Stimulated activated CD8-positive, alpha-beta memory T cell treated with anti-CD3 and anti-CD28 coated beads, Interleukin-4, amount 100 ng/mL, for 4 hours (primary cell): ENCODE measurements at places on chromosomes 3 and 15.

- DNase-seq = no peak
These were observed 74.5 kb upstream of the BLM start for GRCh38 chr15:90642464-90643300.

DNA sequence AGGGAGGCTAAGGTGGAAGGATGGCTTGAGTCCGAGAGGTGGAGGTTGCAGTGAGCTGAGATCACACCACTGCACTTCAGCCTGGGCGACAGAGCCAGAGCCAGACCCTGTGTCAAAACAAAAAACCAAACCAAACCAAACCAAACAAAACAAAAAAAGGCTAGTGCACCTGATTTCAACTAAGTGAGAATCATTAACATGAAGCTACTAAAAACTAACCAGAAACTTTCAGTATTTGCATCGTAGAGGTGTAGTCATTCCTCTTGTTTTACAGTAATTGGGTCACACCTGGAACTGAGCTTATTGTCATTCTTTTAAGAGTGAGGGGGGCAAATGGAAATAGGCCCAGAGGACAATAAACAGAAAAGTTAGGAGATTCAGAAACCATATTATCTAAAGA is 58.5 kb downstream of the ST6GAL1 start:
- no peak for DNase-seq

DNA sequence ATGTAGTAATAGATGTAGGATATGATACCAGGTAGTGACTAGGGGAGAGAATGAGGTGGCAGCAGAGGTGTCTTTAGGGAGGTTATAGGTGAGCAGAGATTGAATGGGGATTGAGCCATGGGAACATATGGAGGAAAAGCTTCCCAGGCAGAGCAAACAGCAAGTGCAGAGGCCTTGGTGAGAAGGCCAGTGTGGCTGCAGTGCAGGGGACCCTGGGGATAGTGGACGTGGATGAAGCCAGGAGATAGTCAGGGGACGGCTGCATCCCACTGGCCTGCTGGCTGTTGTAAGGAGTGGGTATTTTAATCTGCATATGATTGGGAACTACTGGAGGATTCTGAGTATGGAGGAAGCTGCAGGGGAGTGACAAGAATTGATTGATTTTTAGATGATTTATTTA is 62.7 kb upstream of the TRAK1 start:
- no peak for DNase-seq

DNA sequence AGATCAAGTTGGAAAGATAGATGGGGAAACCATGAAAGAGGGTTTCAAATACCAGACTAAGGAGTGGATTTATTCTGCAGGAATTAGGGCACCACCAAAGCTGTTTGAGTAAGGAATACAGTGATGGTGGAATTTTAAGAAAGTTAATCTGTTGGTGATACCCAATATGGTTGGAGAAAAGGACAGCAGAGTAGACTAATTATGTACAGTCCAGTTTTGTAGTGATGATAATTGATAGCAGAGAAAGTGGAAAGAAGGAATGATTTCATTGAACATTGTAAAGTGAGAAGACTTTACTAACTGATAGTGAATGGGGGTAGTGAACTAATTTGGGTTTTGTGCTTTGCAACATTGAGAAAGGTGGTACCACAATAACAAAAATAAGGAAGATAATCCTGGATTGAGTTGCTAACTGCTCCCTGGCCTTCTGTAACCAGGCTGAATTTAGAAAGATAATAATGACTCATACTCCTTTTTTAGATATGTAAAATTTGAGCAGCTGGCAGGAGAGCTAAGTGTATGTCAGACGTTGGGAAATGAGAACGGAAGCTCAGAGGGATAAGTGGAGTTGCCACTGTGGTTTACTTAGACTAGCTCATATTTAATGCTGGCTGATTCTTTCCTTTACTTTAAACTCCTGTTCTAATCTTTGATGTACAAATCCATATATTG is 16.9 kb downstream of the TCAIM start:
- no peak for DNase-seq

DNA sequence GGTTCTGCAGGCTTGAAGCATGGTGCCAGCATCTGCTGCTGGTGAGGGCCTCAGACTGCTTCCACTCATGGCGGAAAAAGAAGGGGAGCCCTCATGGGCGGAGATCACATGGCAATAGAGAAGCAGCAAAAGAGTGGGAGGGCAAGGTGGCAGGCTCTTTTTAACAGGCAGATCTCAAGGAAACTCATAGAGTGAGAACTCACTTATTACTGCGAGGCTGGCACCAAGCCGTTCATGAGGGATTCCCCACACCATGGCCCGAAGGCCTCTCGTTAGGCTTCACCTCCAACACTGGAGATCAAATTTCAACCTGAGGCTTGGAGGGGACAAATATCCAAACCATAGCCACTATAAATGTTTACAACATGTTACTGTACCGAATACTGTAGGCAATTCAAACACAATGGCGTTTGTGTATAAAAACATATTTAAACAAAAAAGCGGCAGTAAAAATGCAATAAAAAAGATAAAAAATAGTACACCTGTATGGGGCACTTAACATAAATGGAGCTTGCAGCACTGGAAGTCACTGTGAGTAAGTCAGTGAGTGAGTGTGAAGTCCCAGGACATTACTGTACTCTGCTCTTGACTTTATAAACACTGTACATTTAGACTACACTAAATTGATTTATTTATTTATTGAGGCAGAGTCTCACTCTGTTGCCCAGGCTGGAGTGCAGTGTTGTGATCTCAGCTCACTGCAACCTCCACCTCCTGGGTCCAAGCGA is 18.8 kb upstream of the MOBP start:
- DNase-seq = no peak

DNA sequence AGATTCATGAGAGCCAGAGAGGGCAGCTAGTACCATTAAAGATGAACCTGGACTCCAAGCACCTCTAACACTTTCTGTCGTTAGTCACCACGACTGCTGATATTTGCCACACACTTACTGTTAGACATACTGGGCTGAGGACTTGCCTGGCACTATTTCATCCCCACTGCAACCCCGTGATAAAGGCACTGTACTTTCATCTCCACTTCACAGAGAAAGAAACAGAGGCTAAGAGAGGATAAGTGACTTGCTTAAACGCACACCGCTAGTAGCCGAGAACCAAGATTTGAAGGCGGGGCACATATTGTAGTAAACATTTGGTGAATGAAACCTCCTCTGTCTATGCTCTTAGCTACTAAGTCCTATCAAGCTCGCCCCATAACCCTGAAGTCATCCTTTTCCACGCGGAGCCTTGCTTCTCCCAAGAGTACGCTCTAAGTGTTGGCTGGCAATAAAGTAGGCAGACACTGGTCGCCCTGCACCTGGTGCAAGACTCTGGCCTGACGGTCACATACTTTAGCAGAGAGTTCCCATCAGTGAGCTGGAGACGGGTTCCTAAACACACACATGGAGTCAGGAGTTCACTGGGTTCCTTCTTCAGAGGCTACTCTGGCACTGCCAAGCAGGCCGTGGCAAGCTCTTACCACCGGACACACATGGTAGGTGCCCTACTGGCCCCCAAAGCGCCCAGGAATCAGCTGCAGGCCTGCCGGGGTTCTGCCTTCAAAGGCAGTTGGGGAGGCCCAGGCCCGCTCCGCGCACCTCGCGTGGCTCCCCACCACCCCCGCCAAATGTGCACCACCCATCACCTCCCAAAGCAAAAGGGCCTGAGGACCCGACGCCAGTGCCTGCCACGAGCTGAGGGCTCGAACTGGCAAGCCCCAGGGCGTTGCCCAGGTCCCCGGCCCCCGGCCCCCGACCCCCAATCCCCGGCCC is 951 bp downstream of the POMGNT2 start:
- peak; percentile 5 for DNase-seq

DNA sequence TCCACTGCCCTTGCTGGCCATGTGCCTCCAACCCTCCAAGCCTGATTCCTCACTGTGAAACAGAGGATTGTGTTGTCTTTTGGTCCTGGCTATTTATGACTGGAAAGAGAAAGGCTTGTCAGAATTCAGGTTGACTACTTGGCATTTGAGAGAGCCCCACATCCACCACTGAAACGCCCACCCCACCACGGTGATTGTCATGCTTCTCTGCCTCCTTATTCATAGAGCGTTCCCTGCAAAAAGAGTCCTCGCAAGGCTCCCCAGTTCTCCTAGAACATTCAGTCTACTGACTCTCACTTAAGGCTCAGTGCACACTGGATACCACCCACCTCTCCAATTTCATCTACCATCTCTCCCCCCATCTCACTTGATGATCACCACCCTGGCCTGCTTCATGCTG is 162.9 kb upstream of the WNT5A start:
- no peak for DNase-seq

GRCh38 chr3:153830552-153830951 is 290.6 kb upstream of the ARHGEF26 start:
- DNase-seq = no peak

DNA sequence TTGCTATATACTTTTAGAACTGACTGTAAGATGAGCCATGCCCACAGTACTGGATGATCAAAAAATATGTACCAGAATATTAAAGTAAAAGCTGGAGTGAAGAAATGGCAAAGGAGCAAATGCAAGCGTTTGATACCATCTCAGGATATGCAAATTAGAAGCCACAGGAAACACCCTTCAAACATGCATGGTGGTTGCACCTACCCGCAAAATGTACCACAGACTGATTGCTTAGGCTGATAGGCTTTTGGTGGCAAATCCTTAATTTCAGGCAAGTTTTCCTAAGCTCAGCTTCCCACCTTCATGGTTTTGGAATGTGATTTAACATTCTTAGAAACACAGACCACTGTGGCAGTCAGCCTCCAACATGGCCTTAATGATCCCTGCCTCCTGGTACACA is 149.0 kb downstream of the PDZRN3 start:
- DNase-seq = no peak

DNA sequence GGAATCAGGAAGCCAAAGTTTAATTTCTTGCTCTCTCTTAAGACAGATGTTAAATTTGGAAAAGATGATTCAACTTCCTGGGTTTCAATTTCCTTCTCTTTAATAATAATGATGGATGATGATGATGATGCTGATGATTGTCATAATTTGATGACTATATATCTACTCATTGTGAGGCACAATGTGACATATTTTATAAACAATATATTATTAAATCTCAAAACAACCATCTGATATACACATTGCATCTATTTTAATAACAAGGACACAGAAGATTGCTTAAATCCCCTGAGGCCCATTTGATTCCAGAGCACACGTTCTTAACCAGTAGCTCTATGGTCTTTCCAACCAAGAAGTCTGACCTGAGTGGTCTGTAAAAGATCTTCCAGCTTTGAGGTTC is 124.0 kb downstream of the CNTN6 start:
- no peak for DNase-seq

DNA sequence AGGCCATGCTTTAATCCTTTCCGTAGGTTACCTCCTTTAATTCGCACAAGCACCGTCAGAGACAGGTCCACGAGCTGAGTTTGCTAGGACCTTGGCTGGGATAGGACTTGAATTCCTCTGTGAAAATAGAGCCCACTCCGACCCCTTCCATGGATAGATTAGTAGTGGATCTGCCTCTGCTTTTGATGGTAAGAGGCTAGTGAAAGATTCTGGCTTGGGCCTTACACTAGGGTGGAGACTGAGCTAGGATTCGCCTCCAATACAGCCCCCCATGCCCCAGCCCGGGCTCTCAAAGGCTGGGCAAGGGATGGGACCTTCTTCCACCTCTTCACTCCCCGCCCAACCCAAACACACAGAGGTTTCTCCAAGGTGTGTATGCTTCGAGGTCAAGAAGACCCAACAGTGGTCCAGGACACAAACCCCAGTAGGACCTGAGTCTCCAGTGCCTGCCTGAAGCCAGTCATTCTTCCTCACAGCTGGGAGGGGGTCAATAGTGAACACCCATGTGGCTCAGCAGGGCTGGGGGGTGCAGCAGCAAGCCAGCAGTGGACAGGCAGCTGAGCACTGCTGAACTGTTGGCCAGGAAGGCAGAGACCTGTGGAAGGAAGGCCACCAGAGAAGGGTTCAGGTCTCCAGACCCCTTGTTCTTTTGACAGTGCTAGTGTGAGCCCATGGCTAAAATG is 75.7 kb downstream of the SPSB4 start:
- no peak for DNase-seq

GRCh38 chr3:69999140-70000027 is at the start of gene SAMMSON:
SAMMSON (plus strand) TSS chr3:69999733.
- DNase-seq = no peak

DNA sequence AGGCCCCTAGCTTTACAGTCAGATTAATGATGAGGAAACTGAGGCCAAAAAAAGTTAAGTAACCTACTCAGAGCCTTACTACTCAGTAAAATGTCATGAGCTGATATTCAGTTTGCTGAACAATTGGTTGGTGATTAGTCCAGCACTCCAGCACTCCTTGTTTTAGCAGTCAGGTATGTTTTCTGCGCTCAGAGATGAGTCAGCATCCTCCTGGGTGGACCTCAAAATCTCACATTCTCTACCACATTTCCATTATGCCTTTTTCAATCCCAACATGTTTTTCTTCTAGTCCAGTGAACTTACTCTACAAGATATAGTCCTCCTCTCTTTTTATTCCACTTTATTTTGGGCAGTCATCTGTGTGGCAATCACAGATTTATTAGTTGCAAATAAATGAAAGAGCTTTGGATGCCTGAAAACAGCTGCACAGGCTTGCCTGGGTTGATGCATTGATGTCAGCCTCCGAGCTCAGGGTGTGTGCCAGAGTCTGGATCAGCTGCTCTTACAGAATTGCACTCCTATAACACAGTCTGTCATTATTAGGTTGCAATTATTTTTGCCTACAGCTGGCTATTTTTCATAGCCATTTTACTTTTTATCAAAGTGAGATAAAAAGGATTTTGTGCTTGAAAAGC is 133.2 kb downstream of the ARPP21 start:
- DNase-seq = no peak

DNA sequence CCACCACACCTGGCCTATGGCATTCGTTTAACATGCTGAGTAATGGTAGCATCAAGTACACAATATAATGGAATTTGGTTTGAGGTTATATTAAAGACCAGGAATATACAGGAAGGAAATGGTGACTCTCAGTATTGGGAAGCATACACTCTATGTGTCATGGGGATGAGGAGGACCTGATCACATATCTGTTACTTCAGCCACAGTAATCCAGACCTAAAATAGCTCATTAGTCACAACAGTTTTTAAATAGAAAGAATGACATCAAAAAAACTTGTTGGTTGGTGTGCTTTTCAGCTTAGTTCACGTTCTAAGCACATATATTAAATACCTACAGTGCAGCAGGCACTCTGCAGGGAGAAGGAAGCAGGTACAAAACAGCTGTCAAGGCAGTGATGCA is 52.5 kb upstream of the ATP2C1 start:
- no peak for DNase-seq

DNA sequence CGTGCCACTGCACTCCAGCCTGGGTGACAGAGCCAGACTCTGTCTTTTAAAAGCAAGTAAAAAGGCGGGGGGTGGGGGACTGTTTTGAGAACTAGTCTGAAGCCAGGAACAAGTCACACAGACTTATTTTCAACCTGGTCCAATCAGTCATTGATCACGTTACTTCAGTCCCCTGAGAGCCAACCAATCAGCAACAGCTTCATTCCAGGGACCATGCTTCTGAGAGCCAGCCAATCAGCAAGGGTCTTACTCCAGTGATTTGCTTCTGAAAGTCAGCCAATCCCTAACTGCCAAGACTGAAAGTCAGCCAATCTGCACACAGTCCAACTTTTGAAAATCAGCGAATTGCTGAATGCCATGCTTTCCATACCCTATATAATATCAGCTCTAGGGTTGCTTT is 48.6 kb upstream of the C15orf39 start:
- DNase-seq = no peak

GRCh38 chr15:90560229-90560776 is 30.6 kb downstream of the CRTC3 start:
- no peak for DNase-seq
